ENCODE measurements at places on chromosomes 1 and 21. TPM values are rescaled to one million over a fixed set of nuclear protein-coding genes. Genes with fewer than 3 reads are reported as not detected.

Gene ASTN1
- not detected for polyA plus RNA-seq

Gene CLDN17
- not detected for polyA plus RNA-seq

Gene TRNP1
- polyA plus RNA-seq = 0.92 TPM

Gene ADAM15
- 202 TPM for polyA plus RNA-seq

Gene PTPRF
- not detected for polyA plus RNA-seq

Gene GPR3
- polyA plus RNA-seq = 0.26 TPM

Gene RSPH1
- polyA plus RNA-seq = not detected

Gene ANXA9
- polyA plus RNA-seq = 0.28 TPM

Gene CAPN9
- polyA plus RNA-seq = not detected

Gene TMPRSS15
- not detected for polyA plus RNA-seq

Gene RSRP1
- 30.2 TPM for polyA plus RNA-seq

Gene FAM151A
- not detected for polyA plus RNA-seq

Gene DVL1
- 36.1 TPM for polyA plus RNA-seq

Gene CHRM3
- polyA plus RNA-seq = not detected

Gene SELL
- 1,118 TPM for polyA plus RNA-seq
